Right lobe of liver (tissue), 6 donors: ENCODE measurements at places on chromosomes 5 and 9.

- no peak for DNase-seq
Observed at GRCh38 chr5:113846941-113847340, 333.4 kb downstream of the YTHDC2 start.

DNA sequence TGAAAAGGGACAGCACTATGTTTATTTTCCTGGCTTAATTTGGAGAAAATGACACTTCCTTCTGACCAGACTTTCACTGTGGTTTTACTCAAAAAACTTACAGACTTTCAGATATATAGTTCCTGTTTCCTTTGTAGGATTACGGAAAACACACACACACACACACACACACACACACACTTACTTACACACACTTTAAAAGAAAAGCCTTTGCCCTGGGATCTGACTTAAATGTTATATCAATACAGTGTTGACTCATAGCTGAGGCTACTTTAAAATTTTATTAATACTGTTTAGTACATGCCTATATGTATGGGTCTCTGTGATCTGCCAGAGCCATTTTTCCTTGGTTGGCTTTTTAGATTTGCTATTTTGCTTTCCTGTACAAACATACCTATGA lies 758.3 kb downstream of the DNAH5 start:
- no peak for DNase-seq

DNA sequence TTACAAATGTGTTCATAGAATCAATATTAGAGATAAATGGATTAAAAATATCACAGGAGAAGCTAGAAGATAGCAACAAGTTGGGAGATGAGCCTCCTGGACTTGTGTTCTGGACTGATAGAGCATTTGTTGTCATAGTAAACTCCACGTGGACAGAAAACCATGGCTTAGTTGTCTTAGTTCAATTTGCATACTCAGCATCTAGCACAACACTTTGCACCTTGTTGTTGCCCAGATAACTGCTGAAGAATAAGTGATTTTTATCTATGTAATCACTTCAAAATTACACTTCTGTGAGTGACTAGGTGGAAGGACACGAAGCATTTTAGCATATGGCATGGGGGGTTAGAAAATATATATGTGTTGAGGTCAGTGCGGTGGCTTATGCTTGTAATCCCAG lies 4.0 kb downstream of the RANBP3L start:
- no peak for DNase-seq

- no peak for DNase-seq
Observed at GRCh38 chr5:176904276-176904675, 5.1 kb upstream of the HK3 start.

DNA sequence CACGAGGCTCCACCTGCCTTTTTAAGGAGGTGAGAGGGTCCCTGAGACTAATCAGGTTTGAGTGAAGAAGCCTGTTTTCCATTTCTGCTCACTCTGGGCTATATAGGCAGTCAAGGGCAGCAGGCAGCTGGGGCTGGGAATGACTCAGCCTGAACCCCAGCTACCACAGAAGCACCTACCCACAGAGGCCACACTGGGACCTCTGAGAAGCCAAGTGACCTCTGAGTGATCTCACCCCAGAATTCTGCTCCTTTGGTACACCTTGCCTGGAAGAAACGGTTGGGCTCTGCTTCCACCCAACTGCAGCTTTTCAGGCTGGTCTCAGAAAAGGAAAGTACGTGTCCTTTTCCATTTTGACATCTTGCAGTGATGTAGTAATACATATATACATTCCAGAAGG lies 6.8 kb downstream of the FAM219A start:
- no peak for DNase-seq

DNA sequence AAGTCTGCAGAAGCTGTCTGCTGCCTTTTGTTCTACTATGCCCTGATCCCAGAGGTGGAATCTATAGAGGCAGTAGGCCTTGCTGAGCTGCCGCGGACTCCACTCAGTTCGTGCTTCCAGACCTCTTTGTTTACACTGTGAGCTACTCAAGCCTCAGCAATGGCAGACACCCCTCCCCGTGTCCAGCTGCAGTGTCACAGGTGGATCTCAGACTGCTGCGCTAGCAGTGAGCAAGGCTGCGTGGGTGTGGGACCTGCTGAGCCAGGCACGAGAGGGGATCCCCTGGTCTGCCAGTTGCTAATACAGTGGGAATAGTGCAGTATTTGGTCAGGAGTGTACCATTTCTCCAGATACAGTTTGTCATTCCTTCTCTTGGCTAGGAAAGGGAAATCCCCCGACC lies 99.6 kb downstream of the SLCO4C1 start:
- no peak for DNase-seq

- no peak for DNase-seq
Observed at GRCh38 chr5:150473673-150474358, 24.3 kb upstream of the RPS14 start.

DNA sequence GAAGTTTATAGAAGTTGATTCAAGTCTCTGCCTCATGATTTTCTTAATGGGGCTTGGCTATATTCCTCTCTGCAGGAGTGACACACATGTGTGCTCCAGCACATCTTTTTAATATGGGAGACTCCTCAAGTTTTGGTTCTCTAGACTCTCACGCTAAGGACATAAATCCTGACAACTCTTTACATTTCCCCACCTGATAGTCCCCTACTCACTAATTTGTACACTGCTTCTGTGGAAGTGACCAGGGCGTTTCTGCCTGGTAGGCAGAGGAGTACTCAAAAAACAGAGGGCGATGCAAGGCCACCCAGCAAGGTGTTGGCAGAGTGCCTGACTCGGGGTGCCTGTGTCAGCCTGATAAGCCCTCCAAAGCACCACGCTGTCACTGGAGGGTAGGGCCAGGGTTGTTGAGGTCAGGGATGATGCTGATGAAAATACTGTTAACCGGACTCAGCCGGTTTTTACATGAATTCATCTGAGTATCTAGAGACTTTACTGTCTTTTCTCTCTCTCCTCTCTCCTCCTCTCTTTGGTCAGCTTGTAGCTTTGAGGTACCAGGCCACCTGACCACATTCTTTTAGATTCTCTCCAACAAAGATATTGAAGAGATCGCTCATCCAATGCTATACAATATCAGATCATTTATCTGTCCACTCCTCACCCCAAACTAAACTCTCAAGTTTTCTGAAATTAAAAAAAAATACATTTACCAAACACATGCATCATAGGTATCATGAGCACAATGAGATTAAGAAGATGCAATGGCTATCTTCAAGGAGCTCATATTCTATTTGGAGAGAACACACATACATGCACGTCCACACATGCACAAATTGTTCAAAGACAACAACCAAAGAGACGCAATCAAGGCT lies 205.2 kb downstream of the PIK3R1 start:
- peak; percentile 43 for DNase-seq

GRCh38 chr5:55411876-55412275 lies 104.1 kb downstream of the MTREX start:
- no peak for DNase-seq

DNA sequence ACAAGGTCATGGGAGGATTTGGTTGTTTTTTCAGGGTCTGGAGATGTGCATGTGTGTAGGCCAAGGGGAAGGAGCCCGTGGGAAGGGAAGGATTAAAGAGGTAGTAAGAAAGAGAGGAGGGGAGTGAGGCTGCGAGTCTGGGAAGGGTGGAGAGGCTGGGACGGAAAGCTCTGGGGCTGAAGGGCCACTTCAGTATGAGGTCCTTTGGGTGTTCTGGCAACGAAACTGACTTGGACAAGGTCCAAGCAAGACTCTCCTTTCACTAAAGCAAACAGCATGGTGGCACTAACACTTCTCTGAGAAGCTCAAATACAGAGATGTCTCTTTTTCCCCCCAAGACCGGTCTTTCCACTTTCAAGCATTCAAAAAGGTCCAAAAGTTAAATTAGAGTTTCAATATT lies 394.5 kb downstream of the ARHGEF28 start:
- DNase-seq: no peak

DNA sequence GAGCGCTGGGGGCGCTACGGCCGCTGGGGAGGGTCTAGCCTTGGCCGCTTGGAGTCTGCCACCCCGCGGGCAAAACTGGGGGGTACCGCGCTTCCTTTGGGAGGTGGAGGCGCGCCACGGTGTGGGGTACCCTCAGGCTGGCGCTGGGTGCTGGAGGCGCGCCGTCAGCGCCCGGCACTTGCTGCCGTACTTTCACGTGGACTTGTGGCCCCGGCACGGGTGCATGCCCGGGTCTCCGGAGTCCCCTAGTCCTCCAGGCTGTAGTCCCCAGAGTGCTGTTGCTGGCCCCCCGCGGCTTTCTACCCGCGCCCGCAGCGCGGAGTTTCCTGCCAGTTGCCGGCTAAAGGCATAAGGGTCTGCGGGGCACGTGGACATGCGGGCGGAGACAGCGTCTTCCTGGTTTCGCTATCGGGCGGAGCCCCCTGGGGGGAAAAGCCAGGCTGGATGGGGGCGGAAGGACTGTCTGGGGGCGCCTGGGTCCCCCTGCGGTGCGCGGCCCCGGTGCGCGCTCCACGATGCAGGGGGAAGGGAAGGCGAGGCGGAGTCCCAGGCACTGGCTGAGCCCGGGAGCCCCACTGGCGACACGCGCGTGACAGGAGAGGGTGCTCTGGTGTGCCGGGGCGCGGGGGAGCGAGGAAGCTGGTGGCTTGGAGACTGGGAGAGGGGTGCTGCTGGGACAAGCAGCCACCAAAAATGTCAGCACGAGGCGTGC lies 666 bp downstream of the PPARGC1B start:
- peak; percentile 64 for DNase-seq

DNA sequence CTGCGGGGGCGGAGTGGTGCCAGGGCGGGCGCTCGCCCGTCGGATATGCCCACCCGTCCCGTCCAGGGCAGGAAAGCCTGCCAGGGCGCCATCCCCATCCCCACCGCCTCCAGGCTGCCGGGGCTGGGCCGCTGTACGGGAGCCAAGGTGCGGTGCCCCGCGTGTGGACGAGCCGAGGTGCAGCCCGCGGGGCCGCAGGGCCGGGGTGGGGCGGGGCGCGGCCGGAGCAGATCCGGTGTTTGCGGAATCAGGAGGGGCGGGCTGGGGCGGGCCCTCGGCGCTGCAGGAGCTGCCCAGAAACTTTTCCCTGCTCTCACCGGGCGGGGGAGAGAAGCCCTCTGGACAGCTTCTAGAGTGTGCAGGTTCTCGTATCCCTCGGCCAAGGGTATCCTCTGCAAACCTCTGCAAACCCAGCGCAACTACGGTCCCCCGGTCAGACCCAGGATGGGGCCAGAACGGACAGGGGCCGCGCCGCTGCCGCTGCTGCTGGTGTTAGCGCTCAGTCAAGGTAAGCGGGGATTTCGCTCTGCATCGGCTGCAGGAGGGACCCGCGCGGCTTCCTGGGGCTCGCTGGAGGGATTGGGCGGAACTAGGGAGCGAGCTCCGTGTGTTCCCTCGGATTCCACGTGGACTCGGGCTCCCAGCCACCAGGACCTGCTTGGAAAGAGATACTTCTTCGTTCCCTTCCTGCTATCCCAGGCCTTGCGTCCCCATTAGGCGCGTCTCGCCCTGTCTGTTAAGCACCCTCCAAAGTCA lies at the start of gene ITGA2:
Gene ITGA2 (plus strand): TSS at position 328 of the 756 bp plus-strand sequence. CDS start 117 bp downstream, at position 445.
- DNase-seq: peak; percentile 49

DNA sequence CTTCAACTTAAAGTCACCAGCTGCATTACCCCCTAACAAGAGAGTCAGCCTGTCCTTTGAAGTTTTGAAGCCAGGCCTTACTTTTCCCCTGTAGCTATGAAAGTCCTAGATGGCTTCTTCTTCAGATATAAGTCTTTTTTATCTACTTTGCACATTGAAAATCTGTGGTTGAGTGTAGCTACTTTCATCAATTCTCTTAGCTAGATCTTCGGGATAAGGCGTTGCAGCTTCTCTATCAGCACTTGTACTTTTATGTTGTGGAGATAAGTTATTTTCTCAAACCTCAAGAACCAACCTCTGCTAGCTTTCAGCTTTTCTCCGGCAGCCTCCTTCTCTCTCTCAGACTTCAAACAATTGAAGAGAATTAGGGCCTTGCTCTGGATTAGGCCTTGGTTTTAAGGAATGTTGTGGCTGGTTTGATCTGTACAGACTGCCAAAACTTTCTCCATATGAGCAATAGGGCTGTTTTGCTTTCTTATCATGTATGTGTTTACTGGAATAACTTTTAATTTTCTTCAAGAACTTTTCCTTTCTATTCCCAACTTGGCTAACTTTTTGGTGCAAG lies 21.6 kb downstream of the CATSPER3 start:
- DNase-seq: no peak

DNA sequence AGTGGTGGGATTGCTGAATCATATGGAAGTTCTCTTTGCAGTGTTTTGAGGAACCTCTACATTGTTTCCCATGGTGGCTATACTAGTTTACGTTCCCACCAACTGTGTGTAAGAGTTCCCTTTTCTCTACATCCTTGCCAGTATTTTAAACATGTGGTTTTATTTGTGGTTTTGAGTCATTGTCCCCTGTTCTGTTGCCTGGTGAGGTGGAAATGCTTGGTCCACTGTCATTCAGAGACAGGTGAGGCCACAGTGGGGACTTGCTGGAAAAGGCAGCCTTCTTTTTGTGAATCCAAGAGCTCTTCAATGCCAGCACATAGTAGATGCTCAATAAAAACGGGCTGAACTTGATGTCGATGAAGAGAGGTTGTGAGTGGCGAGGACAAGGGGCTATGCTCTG lies 44.2 kb downstream of the SH3PXD2B start:
- no peak for DNase-seq

DNA sequence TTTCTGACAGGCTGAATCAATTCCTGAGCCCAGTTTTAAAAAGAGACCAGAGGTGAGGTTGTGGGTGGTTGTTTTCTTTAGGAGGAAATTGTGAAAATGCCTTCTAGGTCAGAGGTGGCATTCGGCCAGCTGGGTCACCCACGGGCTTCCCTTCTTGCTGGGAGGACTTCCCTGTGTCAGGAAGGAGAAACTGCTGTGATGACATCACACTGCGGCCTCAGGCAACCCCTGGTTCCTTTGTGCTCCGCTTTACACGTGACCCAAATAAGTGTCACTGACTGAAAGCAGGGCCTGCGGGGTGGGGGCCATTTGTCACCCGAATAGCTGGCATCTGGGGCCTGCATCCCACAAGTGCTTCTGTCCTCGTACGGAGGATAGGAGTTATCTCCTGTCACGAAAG lies 39.7 kb downstream of the FABP6 start:
- peak; percentile 86 for DNase-seq

- DNase-seq: no peak
Observed at GRCh38 chr9:89187541-89187940, 8.9 kb upstream of the SHC3 start.
